GM12864 (cell line): ENCODE measurements at places on chromosomes 7 and 10.

DNA sequence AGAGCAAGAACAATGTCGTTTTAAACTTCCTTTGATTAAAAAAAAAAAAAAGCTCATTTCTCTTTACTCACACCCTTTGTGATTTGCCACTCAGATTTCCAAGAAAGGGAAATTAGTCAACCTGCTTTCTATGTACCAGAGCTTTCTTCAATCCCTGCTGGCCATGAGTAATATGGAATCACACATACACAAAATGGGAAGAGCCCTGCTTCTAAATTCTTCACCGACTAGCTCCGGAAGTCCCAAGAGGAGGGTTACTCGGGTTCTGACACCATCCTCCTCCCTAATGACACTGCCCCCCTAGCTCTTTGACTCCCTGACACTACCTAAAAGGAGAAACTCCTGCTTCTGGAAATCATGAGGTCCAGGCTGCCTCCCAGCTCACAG is 81.8 kb upstream of the SFMBT2 start:
- DNase-seq, result no peak

- DNase-seq, result no peak
Measured at GRCh38 chr7:149027611-149028345, 527 bp downstream of the PDIA4 start.

DNA sequence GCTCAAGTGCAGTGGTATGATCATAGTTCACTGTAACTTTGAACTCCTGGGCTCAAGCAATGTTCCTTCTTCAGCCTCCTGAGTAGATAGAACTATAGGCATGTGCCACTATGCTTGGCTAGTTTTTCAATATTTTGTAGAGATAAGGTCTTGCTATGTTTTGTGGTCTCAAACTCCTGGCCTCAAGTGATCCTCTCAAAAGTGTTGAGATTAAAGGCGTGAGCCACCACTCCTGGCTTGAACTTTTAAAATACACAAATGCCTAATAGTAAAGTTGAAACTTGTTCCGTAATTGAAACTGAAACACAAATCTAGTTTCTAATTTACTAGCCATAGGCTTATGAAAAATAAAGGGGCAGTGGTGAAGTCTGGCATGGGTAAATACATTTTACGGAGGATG is 65.7 kb downstream of the AP3M1 start:
- DNase-seq, result peak; percentile 38

DNA sequence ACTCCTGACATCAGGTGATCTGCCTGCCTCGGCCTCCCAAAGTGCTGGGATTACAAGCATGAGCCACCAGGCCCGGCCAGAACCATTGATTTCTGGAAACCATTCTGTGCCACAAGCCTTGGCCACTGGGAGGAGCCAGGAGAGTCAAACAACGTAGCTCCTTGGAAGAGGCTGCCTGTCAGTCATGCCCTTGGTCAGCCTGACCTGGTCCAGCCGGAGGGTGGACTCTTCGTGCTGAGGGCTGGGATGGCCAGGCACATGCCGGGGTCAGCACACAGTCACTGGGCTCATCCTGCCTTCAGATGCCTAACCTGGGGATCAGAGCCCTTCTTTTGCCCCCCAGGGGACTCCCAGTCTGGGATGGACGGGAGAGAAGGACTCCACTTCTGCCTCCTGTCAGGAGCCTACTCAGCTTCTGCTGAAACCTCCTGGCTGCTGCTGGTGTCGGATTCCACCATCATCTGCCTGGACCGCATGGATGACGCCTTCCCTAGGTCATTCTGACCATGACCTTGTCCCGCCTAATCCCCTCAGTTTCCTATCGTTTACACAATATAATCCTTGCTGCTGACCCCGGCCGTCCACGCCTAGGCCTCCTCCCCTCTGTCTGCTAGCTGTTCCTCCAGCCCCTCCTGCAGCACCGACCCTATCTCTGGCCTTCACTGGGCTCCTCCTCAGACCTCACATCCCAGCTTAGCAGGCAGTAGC is 30.4 kb downstream of the TMEM270 start:
- DNase-seq, result no peak

DNA sequence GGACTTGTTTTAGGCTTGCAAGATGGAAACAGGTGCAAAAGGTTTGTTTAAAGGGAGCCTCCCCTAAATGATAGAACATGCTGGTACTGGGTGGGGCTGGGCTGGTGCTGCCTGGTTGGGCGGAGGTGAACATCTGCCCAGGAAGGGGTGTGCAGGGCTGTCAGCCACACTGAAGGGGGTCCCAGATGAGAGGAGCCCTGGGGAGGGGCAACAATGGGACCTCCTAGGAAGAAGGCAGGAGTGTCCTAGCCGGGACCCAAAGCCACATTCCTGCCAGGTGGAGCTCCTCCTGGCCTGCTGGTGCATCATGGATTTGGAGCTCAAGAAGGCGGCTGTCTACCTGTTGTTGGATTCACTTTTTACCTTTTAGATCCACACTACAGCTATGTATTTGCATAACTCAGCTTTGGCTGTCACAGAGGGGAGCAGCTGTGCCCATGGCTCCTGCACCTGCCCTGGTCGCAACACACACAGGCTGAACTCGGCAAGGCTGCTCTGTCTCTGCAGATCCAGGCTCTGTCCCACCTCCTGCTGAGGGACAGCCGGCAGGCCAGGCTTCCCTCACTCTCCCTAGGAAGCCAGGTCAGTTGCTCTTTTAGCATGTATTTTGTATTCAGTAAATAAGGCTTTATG is 59.9 kb downstream of the ADARB2 start:
- DNase-seq, result no peak

DNA sequence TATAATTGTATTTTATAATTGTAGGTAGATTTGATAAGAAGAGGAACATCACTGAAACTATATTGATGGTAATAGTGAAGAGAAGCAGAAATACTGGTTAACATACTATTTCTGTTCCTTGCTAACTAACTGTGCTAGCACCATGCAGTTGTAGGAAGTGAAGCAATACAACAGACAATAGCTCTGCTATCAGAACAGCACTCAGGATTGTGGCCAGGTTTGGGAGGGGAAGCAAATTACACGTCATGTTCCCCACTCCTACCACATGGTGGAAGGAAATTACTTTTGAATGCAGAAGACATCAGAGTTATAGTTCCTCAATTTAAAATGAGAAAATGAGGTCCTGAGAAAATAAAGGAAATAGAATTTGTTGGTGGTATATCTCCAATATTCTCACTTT is 151.1 kb downstream of the DGKB start:
- no peak for DNase-seq

DNA sequence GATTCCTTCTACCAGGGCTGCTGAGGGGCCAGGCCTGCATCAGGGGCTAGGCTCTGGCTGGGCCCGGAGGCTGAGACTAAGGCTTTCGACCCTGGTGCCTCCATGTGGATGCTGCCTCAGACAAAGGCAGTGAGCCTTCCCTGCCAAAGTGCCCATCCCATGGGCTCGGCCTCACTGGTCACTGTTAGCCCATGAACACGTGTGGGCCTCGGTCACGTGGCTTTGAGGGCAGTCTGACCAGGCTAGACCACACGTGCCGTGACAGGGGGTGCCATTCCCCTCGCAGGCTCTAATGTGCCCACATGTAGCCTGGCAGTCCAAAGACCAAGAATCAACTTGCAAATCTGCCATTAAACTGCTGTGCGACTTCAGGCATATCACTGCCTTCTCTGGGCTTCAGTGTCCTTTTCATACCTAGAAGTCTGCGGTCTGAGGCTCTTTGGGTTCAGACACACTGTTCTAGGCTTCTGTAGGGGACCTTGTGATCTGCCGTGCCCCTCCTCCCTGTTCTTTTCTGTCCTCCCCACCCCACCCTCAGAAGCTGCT is 17.6 kb upstream of the SLC29A3 start:
- no peak for DNase-seq
